Non-pigmented ciliary epithelial cell (primary cell): ENCODE measurements at places on chromosomes 5 and 9.

- no peak for DNase-seq
Observed at GRCh38 chr9:91405343-91406077, 18.1 kb downstream of the NFIL3 start.

- DNase-seq: no peak
Observed at GRCh38 chr5:133496631-133497030, 115.7 kb downstream of the FSTL4 start.

DNA sequence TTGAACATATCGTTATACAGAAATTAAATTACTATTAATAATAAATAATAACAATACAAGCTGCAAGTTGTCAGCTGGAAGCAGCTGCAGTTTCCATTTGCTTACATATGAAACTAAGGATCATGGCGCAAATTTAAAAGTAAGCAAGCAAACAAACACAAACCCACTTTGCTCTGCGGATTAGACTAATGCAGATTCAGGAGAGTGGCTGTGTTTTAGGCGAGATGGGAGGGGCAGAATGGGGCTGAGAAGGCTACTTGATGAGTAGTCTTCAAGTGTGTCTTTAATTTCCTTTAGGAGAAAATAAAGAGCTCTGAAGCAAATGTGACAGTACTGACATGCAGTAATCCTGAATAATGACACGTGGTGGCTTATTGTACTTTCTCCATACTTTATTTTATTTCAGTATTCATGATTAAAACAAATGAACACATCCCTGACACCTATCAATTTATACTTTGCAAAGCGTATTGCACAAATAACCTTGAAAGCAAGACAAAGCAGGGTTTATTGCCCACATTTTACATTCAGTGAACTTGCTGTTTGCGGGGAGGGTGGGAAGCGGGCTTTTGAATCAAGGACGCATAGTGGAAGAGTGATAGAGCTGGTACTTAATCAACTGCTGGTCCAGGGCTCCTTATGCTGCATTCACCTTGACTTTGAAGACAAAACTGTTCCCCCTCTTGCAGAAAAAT is 221.4 kb upstream of the TRIM32 start:
- DNase-seq: no peak

- DNase-seq: no peak
Observed at GRCh38 chr9:14441976-14442651, 128.2 kb upstream of the NFIB start.

DNA sequence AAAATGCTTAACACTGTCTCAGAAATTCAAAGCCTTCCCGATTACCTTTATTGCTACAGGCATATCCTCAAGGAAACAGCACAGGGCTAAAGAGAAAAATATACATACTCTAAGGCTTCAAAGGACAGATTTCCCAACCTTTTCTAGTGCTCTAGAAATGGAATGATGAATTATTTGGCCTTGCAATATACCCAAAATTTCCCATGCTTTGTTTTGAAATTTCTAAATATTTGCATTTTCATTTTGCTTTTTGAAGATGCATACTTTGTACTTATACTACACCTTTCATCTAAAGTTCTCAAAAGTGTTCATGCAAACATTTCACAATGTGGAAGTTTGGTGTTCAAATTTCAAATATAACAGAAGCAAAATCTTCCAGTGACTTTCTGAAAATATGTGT is 312.7 kb upstream of the PDE4D start:
- no peak for DNase-seq

- no peak for DNase-seq
Observed at GRCh38 chr5:82784521-82784920, 292.7 kb downstream of the TMEM167A start.

GRCh38 chr5:105934171-105934570 is 1736.6 kb downstream of the EFNA5 start:
- no peak for DNase-seq

GRCh38 chr5:173468821-173469251 is 140.6 kb upstream of the STC2 start:
- no peak for DNase-seq

DNA sequence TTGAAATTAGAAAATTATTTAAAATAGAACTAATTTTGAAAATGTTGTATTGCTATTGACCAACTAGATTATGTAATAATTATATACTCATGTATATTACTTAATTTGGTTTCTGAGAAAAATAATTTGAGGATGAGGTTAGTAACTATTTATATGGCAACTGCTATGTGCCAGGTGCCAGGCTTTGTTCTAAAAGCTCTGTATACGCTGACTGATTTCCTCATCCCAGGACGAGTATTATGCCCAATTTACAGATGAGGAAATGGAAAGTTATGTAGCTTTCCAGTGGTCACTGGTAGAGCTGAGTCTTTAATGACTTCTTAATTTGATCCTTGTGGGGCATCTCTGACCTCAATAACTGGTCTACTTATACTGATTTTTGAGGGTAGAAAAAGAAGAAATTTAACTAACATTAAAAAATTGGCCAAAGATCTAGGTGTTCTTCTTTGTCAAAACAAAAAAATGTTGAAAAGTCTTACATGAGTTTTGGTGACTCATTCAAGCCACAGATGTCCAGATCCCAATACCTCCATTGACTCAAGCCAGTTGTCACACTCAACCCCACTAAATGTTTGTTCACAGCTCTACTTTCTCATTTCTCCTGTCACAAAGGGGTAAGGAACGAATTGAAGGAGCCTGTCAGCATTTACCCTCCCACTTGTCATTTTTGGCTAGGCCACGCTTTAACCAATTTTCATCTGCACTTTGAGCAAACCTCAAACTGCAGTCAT is 228.1 kb upstream of the MEF2C start:
- no peak for DNase-seq

DNA sequence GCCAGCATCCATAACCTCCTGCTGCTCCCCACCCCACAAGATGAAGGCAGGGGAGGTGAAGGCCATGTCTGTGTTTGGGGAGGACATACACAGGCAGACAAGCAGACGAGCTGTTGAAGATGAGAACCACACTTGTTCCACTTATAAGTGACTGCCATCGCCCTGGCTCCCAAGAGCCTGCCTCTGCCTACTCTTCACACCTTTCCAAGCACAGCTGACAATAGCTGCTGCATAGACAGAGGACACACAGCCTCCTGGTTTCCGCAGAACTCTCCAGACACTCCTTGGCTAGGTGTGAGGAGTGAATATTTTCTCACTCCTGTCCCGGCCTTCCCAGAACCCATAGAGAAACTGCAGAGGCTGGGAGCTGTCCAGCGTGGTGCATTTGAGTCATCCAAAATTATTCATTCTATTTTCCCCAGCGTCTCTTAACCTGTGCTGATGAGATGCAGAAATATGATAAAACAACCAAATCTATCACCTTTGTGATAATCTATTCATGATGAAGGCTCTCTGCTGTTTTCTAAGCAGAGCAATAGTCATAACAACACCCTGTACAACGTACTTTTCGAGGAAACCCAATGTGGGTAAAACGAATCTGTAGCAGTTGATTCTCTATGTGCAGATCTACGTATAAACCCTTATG is 24.7 kb downstream of the KLF9 start:
- DNase-seq: no peak

DNA sequence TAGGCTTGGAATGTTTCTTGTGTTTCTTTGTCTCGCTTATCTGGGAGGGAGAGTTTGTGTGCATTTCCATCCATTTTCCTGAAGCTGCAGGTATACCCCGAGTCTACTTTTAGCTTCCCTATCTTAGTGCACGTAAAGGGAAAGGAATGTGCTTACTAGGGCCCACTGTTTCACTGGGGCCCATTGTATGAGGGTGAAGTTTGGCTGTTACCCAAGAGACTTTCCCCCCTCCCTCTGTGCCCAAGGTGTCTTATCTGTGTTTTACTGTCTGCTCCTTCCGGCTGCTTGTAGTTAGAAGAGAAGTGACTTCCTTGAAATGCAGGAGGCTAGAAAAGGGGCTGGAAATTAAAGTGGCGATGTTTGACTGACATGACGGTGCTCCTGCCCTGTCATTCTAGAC is 12.1 kb upstream of the BTNL3 start:
- no peak for DNase-seq

DNA sequence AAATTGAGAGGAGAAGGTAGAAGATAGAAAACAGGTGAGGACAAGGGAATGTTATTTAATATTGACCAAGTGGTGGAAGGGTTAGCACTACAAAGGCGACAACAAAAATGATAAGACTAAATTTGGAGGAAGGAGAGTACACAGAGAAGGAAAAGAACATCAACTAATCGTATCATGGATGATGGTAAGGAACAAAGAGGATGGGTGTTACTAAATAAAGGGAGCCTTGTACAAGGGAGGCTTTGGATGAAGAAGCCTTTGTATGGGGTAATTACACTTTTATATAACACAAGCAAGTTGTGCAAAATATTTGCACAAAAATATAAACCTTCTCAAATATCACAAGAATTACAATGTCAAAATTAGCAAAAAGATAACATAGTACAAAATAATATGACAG is 125.7 kb downstream of the ZNF608 start:
- no peak for DNase-seq

- DNase-seq: no peak
Observed at GRCh38 chr9:37920471-37921167, 16.7 kb upstream of the SLC25A51 start.

- DNase-seq: peak; percentile 34
Observed at GRCh38 chr9:127897193-127897692, 2.2 kb downstream of the ST6GALNAC6 start.

DNA sequence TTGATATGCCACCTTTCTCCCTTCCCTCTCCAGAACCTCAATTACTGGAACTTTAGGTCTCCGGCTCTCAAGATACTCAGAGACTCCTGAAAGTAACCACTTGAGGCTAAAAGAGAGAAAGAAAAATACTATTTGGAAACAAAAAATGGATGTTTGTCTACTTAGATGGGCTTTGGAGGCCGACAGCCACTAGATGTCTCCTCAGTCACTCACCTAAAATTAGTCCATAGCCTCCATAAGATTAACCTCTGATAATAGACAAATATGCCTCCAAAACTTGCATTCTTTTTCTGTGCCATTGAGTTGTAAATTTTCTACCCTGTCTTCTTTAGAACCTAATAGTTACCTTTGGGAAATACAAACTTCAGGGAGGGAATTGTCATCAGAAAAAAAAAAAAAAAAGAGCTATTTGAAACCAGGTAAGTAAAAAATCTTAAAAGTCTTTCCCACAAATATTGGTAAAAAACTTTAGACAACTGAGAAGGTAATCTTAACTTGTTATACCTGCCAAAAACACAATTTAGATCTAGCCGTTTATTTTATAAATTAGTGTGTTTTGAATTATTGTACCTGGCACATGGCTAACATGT is 11.2 kb upstream of the PCDH1 start:
- no peak for DNase-seq
